D341Med (cell line): ENCODE measurements at places on chromosomes 12 and 14.

DNA sequence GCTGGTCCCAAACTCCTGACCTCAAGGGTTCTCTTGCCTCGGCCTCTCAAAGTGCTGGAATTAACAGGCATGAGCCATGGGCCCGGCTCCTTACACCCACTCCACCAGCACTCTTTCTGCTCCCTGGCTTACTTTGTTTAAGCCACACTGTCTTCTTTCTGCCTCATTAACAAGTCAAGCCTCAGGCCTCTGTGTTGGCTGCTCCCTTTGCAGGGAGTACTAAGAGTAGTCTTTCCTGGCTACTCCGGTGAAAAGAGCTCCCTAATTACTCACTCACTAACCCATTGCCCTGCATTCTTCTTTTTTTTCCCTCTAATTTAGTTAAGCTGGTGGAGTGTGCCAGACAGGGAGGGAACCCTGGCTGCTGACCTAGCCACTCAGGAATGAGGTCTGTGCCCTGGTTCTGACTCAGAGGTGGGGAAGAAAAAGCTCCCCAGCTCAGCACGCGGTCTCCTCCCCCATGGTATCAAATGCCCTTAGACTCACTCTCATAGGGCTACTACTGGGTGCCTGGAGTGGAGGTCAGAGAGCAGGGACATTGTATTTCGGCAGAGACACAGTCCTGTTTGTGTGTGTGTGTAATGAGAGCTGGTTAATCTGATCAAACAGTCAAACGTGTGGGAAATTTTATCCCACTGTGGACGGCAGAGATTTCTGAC, 19.8 kb downstream of the GALNT6 start:
- no peak for DNase-seq

DNA sequence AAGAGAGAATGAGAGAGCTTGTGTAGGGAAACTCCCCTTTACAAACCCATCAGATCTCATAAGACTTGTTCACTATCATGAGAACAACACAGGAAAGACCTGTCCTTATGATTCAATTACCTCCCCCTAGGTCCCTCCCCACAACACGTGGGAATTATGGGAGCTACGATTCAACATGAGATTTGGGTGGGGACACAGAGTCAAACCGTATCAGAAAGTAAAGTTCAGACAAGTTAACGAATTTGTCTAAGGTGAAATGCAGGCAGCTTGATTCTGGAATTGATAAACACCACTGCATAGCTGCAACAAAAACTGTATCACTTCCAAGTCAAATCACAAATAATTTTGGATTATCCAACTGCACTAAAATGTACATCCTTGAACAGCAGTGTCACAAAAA, 47.4 kb downstream of the FOXN3 start:
- no peak for DNase-seq

DNA sequence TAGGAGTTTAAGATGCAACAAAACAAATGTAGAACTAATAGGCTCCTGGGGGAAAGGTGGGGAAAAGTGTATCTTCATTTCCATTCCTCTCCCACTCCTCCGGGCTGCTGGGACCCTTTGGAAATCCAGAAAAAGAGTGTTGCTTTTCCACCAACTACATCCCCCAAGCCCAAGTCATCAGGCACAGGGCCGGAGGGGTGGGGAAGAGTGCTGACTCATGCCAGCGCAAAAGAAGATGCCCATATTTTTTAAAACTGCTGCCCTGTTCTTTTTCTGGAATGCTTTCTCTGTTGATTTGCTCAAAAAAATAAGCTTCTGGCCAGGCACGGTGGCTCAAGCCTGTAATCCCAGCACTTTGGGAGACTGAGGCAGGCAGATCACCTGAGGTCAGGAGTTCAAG, 70.9 kb downstream of the TBK1 start:
- no peak for DNase-seq

- DNase-seq: no peak
Observed at GRCh38 chr12:52010152-52010622, 3.4 kb downstream of the TAMALIN start.

DNA sequence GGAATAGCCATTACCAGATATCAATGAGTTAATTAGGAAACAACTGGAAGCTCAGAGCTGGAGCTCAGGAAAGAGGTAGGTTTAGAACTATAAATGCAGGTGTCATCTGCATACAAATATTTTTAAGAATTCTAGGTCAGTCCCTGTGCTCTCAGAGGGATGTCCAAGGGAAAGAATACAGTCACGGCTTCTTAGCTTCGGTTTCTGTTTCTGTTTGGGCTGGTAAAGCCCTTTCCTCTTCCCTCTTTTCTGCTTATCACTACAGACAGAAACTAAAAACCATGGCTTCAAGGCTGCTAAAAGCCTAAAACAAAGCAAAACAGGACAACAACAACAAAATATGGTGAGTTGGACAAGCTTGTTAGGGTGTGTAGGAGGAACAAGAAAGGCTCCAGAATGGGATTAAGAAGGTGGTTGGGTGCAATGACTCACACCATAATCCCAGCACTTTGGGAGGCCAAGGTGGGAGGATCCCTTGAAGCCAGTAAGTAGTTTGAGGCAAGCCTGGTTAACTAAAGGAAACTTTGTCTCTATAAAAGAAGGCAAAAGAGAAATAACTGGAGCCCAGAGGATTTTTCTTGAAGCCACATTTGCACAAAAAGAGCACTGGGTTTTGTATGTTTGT, 113.0 kb downstream of the SEC23A start:
- no peak for DNase-seq

GRCh38 chr14:99883866-99884650, 90.8 kb downstream of the EML1 start:
- peak; percentile 44 for DNase-seq

- peak; percentile 89 for DNase-seq
Observed at GRCh38 chr12:57243521-57244311, 7.3 kb downstream of the STAC3 start.

GRCh38 chr14:102645746-102646440, 53.4 kb downstream of the RCOR1 start:
- DNase-seq: no peak

GRCh38 chr14:50501642-50502041, 30.7 kb downstream of the MAP4K5 start:
- DNase-seq: no peak

- DNase-seq: no peak
Observed at GRCh38 chr12:11576104-11576503, 73.4 kb upstream of the ETV6 start.

DNA sequence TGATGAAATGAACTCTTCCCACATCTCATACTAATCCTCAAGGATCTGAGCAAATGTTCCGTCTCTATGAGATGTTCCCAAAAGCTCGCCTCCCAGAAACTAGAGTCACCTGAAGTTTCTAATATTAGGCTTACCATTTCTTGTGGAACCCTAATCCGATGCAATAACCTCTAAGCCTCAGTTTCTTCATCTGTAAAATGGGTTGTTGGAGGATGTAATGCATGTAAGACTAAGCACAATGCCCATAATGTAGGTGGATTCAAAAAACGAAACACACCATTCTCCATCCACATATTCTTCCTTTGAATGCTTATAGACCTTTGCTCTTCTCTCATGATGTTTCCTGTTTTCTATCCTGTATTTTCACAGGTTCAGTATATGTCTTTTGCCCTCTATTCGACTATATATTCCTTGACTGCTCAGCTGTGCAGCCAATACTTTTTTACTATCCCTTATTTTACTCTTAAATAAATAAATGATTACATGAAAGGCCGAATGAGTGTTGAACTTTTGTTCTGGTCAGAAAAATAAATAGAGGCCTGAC, 307.3 kb upstream of the G2E3 start:
- no peak for DNase-seq

- no peak for DNase-seq
Observed at GRCh38 chr12:115683240-115683780, 594.2 kb downstream of the MED13L start.

DNA sequence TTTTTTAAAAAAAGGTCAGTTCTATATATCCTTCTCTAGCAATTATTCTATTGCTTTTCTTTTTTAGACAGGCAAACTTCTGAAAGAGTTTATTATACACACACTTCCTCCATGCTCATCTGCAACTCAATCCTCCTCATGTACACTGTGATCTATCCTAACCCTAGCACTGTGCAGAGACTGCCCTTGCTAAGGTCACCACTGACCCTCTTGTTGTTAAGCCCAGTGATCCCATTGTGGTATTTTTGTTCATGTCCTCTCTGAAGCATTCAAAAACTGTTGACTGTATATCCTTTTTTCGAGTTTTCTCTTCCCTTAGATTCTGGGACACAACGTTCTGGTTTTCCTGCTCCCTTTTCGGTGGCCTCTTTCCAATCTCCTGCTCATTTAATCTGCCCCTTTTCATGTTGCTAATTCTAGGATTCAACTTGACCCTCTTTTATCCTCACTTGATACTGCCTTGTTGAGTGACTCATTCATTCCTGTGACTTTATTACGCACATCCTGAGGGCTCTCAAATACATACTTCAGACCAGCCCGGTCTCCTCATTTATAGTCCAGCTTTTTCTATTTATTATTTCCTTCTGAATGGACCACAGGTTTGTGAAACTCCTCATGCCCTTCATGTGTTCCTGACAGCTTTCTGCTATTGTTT, 53.9 kb upstream of the PTPRB start:
- DNase-seq: no peak

GRCh38 chr12:6863586-6864321, 3.6 kb upstream of the TPI1 start:
- peak; percentile 10 for DNase-seq

DNA sequence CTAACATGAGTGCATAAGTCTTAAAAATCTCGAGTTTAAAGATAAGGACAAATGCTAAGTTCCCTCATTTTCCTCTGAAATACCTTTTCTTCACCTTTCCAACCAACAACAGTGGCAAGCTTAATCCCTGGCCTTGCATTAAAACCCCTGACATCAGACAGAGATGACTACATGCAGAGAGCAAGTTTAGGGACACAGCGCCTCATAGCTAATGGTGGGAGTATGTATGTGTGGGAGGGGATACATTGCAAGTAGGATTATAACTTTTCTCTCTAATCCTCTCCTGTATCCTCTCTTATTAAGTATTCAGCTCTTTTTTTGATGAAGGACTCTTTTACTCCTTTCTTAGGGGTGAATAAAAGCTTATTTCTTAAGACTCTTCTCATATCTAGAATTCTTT, 547.1 kb downstream of the CCER1 start:
- DNase-seq: peak; percentile 41

DNA sequence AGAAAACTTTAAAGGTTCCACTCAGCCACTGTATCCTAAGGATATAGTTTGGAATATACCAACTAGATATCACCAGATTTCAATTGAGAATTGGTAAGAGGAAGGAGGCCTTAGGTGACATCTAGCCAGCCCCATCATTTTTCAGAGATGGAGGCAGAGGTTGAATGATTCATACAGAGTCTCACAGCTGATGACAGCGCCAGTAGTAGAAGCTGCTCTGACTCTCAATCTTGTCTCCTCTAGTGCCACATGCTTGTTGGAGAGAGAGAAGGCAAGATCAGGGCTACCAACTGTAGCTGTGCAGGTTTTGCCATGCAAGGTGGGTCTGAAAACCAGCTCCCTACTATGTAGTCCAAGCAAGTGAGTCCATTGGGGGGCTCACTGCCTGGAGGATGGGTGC, 6.1 kb downstream of the FRMD6 start:
- DNase-seq: no peak

DNA sequence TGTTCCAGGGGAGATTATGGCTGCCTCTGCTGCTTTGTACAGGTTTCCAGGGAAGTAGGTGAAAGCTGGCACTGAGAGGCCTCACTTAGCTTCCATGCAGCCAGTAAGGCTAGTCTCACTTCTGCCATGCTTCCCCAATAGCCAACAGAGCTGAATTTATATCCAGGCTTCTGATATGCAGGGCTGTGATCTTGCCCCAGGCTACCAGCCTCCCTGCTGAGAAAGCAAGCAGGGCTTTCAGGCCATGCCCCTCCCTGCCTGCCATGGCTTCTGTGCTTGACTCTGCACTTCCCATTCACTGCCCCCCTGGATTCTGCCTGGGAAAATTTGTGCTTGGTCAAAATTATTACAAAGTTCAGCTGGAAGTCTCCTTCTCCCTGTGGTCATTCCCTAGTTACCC, 302.1 kb upstream of the FBXO33 start:
- no peak for DNase-seq

GRCh38 chr12:90631591-90632212, 323.3 kb downstream of the CCER1 start:
- no peak for DNase-seq

DNA sequence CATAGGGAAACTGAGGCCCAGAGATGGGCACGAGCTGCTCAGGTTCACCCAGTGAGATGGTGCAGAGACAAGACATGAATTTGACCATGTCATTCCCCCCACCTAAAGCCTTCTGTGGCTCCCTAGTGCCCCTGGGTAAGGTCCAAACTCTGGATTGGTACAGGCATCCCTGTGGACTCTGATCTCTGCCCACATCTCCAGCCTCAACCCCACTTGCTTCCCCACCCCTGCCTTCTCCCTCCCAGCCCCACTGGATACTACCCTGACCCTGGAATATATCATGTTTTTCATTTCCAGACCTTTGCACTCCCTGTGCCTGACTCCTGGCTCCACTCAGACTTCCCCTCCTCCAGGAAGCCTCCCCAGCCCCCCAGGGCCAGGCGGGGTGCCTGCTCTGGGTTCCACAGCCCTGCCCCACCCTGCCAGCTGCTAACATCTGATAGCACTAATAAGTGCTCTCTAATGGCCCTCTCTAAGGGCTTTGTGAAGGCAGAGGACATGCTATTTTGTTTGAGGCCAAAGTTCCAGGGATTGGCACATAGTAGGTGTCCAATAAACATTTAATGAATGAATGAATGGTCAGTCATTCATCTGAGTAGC, 1.1 kb upstream of the SDSL start:
- DNase-seq: no peak
